ENCODE measurements at places on chromosomes 4 and X.

GRCh38 chr4:102705391-102705935 lies 55.3 kb downstream of the MANBA start:
- DNase-seq: no peak

DNA sequence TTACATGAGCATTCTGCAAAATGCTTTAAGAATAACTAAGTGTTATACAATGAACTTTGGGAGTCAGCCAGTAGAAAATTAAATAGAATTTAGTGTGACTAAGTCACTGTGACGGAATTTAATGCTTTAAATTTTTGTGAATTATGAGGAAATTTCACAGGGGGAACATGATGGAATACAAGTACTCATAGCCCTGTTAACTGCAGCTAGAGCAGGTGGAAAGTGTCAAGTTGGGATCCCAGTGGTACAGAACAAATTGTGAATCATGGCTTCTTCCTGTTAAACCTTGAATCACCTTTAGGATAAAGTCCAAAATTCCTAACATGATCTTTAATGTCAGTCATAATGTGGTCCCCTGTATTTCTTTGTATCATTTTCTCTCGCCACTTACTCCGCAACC lies 212.2 kb upstream of the CENPE start:
- DNase-seq: no peak

GRCh38 chrX:119477812-119478232 lies 9.6 kb downstream of the SLC25A5 start:
- DNase-seq: no peak

- no peak for DNase-seq
Measured at GRCh38 chr4:173807347-173807746, 277.3 kb upstream of the HAND2 start.

All from NCI-H146 (cell line).